Kidney tubule cell (primary cell): ENCODE measurements at places on chromosomes 4 and X.

- DNase-seq, result peak; percentile 51
Observed at GRCh38 chr4:100362366-100362765, 155.5 kb downstream of the EMCN start.

- no peak for DNase-seq
Observed at GRCh38 chrX:39464253-39464652, 633.5 kb downstream of the BCOR start.

- peak; percentile 19 for DNase-seq
Observed at GRCh38 chr4:5940470-5941203, 47.8 kb upstream of the CRMP1 start.

- DNase-seq, result no peak
Observed at GRCh38 chrX:599837-600715, 30.5 kb upstream of the SHOX start.
